Activated CD4-positive, alpha-beta T cell treated with anti-CD3 and anti-CD28 coated beads for 36 hours (primary cell): ENCODE measurements at places on chromosomes 7 and 10. TPM values are rescaled to one million over a fixed set of nuclear protein-coding genes. Genes with fewer than 3 reads are reported as not detected.

HOXA9 gene
- total RNA-seq = not detected

DNA sequence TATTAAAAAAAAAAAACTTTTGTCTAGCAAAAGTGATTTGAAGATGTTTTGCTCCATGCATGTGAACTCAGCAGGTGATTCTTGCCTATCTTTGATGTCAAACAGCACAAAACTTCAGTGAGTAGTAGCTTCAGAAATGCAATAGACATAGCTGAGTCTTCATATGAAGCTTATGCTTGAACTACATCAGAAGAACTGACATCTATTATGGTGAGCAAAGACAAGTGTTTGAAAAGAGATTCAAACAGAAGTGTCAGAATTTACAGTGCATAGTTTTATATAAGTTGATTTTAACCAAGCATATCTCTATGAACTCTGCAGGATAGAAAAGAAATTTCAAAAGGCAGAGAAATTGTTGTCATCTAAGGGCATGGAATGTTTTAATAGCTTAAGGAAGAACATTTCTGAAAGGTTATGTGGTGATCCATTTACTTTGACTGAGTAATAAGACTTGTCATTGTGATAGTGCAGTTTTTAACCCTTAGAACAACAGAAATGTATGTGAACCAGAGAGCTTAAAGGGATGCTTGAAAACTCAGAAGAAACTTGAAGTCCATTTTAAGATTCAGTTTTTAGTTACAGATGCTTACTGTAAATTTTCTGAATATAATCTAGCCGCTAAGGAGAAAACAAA, 351.4 kb downstream of the MDFIC start:
- no peak for DNase-seq

DNA sequence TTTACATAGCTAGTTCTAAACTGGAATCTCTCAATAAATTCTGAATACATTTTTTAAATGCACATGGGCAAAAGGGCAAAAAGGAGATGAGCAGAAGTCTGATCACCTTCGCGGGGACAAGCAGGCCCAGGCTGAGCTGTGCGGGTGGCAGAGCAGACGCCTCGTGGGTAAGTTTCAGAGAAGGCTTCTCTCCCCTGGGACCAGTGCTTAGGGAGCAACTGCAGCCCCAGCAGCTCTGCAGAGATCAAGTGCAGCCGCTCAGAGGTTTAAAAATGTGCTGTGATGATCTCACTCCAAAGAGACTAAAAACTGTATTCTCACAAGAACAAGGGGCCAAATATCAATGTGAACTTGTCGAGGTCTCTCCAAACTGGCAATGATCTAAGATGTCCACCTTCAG, 264.3 kb upstream of the RNF32 start:
- no peak for DNase-seq

TUBB8 gene
- total RNA-seq = not detected

SEMA4G gene
- total RNA-seq = 0.62 TPM

DNA sequence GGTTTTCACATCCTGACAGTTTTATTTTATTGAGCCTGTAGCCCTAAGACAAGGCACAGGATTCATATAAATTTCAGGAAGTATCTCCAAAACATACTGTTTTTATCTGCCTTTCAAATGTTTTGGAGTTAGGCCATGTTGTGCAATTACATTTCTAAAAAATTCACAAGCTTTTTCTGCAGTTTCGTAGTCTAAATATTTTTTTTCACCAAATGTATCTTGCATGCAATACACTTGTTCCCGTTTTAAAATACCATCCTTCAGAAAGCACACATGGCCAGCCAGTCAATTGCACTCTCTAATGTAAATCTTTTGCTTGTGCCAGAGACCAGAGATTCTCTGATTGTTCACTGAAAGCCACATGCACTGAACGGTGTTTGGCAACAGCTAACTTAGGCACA, 161.5 kb upstream of the PRKCQ start:
- no peak for DNase-seq

TMEM254 gene
- total RNA-seq = 15.2 TPM

DNA sequence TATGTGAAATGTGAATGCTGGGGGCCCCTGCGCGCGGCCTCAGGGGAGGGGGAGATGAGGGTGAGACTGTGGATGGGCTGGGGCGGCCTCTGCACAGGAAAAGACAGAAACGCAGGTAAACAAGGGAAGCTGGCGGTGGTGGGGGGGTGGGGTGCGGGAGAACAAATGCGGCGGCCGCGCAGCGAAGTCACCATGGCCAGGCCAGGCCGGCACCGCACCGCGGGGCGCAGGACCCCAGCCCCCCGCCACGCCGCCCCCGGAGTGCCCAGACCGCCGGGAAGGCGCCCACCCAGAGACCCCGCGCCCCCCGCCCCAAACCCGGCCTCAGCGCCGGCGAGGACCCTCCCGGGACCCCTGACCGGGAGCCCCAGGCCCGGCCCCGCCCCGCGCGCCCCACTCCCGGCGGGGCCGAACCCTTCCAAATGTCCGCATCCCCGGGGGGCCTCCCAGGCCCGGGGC, 14.5 kb upstream of the DNAAF5 start:
- no peak for DNase-seq

- DNase-seq = no peak
Observed at GRCh38 chr10:88343761-88344484, 239.2 kb downstream of the RNLS start.

DNA sequence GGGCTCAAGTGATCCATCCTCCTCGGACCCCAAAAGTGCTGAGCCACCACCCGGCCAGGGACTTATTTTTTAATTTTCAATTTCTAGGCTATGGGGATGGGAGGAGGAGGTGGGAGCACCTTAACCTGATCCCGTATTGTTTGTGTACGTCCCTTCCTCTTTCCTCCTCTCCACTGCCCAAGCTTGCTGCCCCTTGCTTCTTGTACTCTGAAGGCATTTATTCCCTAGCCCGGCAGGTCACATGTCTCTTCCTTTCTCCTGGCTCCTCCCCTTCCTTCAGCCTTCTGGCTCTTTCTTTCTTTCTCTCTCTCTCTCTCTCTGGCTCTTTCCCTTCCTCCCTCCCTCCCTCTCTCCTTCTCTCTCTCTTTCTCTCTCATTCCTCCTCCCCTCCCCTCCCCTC, 56.0 kb downstream of the COL26A1 start:
- no peak for DNase-seq

INSYN2A gene
- not detected for total RNA-seq

- DNase-seq = no peak
Observed at GRCh38 chr7:2516194-2516555, 3.4 kb upstream of the LFNG start.

DNA sequence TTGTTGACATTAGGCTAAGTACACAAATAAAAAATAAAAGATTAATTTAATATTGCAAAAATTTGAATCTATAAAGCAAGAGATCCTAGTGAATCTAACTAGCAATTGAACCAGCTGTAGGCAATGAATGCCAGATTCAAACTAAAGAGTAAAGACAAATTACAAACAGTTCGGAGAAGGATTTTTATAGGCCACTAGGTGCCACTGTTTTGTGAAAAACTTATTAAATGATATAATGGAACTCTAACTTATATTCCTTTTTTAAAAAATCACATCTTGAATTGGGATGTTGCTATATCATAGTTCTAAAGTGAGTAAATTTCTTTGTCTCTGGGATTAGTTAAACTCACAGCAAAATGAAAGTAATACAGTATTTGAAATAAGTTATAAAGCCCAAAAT, 39.1 kb upstream of the GNAI1 start:
- DNase-seq = no peak

DNA sequence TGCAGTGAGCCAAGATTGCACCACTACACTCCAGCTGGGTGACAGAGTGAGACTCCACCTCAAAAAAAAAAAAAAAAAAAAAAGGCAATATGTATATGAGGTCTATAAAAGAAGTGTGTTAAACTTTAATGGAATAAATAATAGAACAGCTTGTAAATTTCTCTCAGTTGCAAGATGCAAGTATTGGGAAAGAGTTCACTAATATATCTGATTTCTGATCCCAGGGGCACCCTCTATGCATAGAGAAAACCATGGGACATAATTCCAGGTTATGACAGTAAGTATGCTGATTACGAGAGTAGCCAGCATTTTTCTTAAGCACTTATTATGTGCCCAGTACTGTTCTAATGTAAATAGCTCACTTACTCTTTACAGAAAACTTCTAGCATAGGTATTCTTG, 66.1 kb upstream of the AFAP1L2 start:
- DNase-seq = no peak

ZNF853 gene
- 1.2 TPM for total RNA-seq

RPP38 gene
- total RNA-seq = 26.1 TPM
